NCI-H1048 (cell line): ENCODE measurements at places on chromosomes 12 and 14.

DNA sequence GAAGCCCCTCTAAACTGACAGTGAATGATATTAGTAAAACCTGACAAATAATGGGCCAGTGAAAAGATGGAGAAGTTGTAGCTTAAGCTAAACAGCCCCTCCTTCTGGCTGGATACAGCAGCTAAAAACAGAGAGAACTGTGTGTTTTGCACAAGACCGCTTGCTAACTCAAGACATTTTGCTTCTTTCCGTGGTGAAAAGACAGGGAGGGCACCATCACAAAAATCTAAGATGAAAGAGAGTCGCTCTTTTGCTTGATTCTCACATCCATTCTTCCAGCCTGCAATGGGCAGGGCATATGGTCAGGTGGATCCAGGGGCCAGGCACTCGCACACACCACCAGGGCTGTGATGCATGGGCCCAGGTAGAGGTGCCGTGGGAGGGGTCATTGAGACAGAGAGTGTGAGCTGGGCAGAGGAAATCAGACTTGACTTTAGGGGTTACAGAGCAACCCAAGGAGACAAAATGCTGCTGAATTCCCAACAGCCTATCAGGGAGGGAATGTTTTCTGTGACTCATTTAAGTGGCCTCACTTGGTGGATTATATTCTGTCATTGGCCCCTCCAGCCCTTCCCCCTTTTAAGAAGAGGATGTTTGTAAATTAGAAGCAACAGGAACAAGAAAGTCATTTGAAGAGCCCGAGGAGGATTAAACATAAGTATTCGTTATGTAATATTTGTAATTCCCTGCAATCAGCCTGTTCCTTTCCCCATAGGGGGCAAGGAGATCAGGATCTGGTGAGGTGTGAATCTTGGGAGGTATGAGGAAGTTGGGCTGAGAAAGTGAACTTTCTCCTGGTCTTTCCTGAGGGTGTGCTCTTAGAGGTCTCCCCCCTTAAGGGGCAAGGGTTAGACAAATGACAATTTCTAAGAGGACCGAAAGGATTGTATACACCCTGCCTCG, 12.3 kb downstream of the EMP1 start:
- no peak for DNase-seq

GRCh38 chr14:77708749-77709148, 846 bp downstream of the SLIRP start:
- no peak for DNase-seq

DNA sequence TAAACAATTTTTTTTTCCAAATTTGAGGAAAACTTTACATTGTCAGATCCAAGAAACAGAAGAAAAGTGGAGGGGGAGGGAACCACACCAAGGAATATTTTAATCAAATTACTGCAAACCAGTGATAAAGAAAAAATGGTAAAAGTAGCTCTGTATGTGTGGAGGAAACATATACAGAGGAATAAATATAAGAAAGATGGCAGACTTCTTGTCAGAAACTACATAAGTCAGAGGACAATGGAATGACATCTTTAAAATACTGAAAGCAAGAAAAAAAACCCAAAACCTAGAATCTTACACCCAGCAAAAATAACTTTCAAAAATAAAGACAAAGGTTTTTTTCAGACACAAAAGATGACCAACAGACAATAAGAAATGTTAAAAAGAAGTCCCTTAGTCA, 10.2 kb upstream of the LLPH start:
- DNase-seq, result no peak

DNA sequence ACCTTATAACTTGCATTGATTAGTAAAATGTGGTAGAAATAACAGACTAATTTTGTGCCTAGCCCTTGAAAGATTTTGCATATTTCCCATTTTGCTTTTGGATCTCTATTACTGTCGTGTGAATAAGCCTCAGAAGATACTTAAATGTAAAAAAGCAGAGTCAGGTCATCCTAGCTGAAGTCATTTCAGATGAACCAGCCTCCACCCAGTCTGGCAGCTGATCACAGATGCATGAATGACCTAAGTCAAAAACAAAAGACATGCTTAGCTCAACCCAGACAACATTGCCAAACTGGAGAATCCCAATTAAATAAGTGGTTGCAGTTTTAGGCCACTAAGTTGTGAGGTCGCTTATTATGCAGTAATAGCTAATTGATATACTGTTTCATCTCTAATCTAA, 349.9 kb downstream of the C12orf50 start:
- no peak for DNase-seq

DNA sequence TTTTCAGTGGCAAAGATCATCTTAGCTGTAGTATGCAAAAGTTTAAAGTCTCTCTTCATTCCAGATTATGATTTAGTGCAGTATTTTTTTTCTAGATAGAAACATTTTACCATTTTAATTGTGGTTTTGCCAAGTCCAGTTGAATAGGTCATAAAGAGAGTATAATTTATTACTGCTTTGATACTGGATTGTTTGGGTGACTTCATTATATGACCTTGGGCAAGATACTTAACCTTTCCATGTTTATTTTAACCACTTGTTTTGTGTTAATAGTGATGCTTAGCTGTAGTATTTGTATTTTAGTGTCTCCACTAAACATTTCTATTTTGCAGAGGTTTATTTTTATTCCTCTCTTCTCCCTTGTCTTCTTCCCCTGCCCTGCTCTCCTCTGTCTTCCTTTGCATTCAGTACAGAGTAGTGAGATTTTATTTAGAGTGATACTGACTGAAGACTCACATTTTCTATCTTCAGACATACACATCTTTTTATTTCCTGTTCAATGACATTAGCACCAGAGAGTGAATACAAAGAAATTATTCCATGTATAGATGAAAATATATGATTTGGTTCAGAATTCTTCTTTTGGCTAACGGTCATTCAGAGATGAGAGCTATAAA, 215.2 kb downstream of the ERC1 start:
- DNase-seq, result no peak

GRCh38 chr14:51972566-51972965, 16.8 kb upstream of the RTRAF start:
- DNase-seq, result no peak

- no peak for DNase-seq
Observed at GRCh38 chr14:101037021-101037817, 133.7 kb upstream of the RTL1 start.

- no peak for DNase-seq
Observed at GRCh38 chr12:55815473-55815872, 2.1 kb downstream of the SARNP start.

- DNase-seq, result no peak
Observed at GRCh38 chr12:124727922-124728321, 135.7 kb downstream of the SCARB1 start.

DNA sequence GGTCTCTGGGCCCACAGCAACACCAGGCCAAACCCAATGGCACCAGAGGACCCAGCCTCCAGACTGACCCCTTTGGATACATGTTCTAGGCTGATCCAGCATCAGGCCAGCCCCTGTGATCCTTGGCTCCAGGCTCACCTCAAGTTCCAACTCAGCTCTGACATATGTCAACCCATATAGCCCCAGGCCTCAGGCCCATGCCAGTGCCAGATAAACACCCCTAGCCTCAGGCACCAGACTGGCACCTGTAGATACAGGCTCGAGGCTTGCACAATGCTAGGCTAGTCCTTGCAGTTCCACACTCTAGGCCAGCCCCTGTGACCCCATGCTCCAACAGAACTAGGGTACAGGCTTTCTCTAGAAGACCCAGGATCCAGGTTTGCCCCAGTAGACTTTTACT, 287.5 kb downstream of the KCNC2 start:
- DNase-seq, result no peak

GRCh38 chr12:51951199-51951842, at the start of gene ACVR1B:
ACVR1B (plus strand) TSS chr12:51951699; CDS start chr12:51951744, 45 bp downstream.
- peak; percentile 83 for DNase-seq

- no peak for DNase-seq
Observed at GRCh38 chr14:56099081-56099797, 19.0 kb upstream of the PELI2 start.

DNA sequence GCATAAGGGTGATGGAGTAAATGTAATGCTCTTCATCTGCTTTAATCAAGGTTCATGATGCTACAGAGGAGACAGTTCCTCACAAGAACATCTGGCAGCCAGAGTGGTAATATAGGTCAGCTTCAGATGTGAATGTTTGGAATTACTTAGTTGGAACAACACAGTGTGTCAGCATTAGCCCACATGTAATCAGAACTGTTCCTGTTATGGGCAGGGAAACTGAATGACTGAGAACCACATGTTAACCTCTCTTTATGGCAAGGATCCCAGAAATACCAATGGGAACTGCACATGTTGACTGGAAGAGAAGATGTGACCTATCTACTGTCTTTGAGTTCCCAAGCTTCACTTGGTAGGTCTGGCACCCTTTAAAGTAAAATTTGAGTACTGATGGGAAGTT, 390.1 kb upstream of the PDE3A start:
- DNase-seq, result no peak

GRCh38 chr12:48486679-48487078, 4.4 kb downstream of the C12orf54 start:
- no peak for DNase-seq

GRCh38 chr12:28286352-28286751, 96.1 kb downstream of the CCDC91 start:
- DNase-seq, result no peak

- DNase-seq, result no peak
Observed at GRCh38 chr12:58455136-58455535, 465.2 kb downstream of the LRIG3 start.

GRCh38 chr14:67477926-67478799, 10.4 kb downstream of the TMEM229B start:
- no peak for DNase-seq

DNA sequence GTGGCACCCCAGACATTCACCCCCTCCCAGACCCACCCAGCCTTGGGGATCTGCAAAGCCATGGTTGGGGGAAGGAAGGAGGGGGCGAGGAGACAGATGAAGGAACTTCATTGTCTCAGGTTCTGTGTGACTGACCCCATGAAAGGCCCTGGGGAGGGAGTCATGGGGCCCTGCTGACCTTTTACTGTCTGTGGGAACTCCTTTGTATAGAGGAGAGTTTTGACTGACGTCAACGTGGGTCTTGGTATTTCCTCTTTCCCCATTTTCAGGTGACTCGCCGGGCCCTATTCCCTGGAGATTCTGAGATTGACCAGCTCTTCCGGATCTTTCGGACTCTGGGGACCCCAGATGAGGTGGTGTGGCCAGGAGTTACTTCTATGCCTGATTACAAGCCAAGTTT, 3.1 kb upstream of the RAB5B start:
- no peak for DNase-seq

DNA sequence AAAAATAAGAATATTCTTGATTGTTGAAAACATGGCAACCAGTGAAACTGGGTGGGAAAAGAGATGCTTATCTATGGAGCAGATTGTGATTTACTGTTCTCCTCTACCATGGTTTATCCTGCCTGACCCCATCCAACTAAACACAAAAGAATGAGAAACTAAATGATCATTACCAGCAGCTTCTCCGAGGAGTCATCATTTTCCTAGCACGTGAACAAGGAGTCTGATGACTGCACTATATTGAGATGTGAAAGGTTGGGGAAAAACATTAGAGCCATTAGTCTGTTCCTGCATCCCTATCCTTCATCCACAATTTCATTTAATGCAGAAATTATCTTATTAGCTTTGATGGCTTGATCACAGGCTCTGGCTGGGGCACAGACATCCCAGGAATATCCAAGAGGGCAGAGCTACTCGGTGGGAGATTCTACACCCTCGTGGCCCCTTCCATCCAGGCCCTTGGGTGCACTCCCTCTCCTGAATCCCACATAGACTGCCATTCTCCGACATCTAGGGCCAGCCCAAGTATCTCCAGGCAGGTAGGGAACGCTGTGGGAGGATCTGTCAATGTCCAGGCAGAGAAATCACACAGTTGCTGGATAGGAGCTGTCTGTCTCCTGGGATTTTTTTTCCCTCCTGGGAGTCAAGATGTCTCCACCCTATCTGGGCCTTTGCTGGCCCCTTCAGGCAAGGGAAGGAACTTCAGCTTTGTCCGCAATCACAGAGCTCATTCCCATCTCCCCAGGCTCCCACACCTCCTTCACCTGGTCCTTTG, 43.3 kb upstream of the DHRS4 start:
- no peak for DNase-seq

DNA sequence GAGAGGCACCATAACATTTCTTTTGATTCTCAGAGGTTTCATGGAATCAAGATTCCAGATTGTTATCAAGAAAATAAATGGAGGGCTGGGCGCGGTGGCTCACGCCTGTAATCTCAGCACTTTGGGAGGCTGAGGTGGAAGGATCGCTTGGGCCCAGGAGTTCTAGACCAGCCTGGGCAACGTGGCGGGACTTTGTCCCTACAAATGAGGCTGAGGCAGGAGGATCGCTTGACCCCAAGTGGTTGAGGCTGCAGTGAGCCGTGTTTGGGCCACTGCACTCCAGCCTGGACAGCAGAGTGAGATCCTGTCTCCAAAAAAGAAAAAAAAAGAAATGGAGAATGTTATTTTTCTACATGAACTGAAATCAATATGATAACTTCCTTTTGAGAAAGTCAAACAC, 1.3 kb downstream of the SLC39A9 start:
- DNase-seq, result no peak

DNA sequence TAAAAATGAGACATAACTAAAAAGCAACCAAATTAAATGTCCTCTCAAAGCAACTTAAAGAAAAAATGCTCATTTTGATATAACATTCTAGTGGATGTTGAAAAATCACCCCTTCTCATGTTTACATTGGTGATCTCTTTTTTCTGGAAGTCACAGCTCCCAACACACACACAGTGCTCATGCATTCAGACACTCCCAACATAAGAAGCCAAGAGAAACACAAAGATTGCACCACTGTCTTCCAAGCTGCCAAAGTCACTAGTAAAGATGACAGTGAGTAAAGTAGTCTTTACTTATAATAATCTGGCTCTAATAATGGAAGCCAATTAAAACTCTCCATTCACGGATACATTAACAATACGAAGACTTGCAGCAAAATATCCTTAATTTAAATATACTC, 218.4 kb downstream of the NTF3 start:
- no peak for DNase-seq

DNA sequence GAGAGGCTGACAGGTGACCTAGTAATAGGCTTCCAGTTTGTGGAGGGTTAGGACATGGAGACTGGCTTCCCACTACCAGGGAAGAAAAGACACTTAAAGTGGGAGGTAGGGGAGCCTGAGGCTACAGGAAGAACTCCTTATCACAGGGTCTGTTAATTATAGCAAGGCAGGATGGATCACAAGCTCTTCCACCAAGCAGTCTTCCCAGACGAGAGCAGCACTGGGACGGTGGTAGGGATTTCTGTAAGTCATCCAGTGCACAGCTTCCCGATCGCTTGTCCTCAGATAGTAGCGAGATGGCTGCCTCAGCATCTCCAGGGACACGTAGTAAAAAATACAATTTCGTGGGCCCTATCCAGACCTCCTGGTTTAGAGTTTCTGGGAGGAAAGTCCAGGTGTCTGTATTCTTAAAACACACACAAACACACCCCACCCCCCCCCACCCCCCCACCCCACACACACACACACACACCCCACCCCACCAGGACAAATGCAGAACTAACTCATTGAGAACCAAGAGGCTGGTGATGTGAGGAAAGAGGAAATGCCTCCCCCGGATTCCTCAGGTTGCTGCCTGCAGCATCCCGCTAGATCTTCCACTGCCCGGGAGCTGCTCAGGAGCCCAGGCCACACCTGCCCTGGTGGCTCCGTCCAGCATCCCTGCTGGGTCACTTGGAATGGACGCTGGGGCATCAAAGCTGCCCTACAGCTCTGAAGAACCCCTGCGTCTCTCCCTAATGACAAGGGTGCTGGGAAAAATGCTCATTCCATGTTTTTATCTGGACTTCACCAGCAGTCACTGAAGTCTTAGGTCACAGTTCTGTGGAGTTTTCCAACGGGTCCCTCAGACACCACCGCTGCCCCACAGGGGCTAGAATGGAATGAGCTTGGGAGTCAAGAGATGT, 307.2 kb downstream of the CACNA1C start:
- no peak for DNase-seq
